Mesangial cell (primary cell): ENCODE measurements at places on chromosomes 13 and 19. TPM values are rescaled to one million over a fixed set of nuclear protein-coding genes. Genes with fewer than 3 reads are reported as not detected.

SPRED3 gene
- total RNA-seq = 0.81 and 1.5 TPM in 2 replicates

MAST1 gene
- 0.49 and 1.0 TPM in 2 replicates for total RNA-seq

KIR2DL1 gene
- not detected in 2 replicates for total RNA-seq

MTRF1 gene
- 4.1 and 5.5 TPM in 2 replicates for total RNA-seq

NCCRP1 gene
- total RNA-seq = 0.25 TPM in 1 of 2 replicates, not detected in the other

SNRPA gene
- 113 and 206 TPM in 2 replicates for total RNA-seq

CYSLTR2 gene
- total RNA-seq = not detected in 2 replicates

ZNF813 gene
- total RNA-seq = 1.8 and 1.9 TPM in 2 replicates

ADGRE3 gene
- not detected in 2 replicates for total RNA-seq

NCAN gene
- not detected in 2 replicates for total RNA-seq

LIM2 gene
- total RNA-seq = not detected in 2 replicates

SHISA7 gene
- total RNA-seq = under 0.01 TPM in 1 of 2 replicates, not detected in the other

PHLDB3 gene
- 4.1 and 6.3 TPM in 2 replicates for total RNA-seq

TNNT1 gene
- 0.65 and 5.2 TPM in 2 replicates for total RNA-seq

TNFSF13B gene
- total RNA-seq = 0.49 and 1.3 TPM in 2 replicates
